ENCODE measurements at places on chromosomes 13 and 19.

DNA sequence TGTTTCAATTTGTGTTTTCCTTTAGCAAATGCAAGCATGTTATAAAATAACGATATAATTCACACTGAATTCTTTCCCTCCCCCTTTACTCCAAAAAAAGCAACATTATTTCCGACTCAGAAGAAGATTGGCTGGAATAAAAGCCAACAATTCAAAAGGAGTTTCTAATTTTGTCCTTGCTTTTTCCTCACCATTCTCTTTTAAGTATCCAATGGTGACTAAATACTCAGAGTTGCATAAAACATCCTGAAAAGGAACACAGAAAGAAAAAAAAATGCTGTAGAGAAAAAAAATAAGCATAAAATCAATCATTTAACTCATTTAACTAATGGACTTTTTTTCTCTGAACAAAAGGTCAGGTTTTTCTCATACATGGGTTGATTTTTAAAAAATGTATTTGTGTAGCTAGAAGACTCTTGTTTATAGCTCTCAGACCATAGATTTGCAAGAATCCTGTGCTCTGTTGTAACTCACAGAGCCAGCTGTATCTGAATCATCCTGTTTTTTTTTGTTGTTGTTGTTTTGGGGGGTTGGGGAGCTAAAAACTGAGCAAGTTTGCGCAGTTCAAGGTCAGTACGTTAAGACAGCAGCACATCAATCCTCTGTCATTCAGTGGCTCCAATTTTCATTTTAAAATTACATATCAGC is 108.1 kb downstream of the PCDH17 start:
- DNase-seq: no peak

GRCh38 chr13:27659145-27659865 is 37.6 kb downstream of the POLR1D start:
- DNase-seq: no peak

- peak; percentile 16 for DNase-seq
These were observed 5.1 kb downstream of the GRK1 start for GRCh38 chr13:113672002-113672651.

GRCh38 chr13:70042193-70042592 is 65.4 kb upstream of the ATXN8OS start:
- no peak for DNase-seq

- DNase-seq: no peak
These were observed 193.3 kb downstream of the SLC7A1 start for GRCh38 chr13:29402166-29402636.

DNA sequence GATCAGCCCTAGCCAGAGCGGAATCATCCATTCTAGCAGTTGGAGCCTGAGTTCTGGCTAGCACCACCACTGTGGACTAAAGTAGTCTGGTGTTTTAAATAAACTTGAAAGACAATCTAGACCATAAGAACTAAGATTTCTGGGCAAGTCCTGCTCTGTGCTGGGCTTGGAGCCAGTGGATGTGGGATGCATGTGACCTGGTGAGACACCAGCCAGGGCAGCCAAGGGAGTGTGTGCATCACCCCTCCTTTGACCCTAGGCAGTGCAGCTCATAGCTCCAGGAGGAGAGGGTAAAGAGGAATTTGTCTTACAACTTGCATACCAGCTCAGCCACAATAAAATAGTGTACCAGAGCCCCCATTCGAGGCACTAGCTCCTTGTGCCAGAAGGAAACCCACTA is 21.0 kb downstream of the ITGBL1 start:
- DNase-seq: no peak
